ENCODE measurements at places on chromosomes 2 and 18. TPM values are rescaled to one million over a fixed set of nuclear protein-coding genes. Genes with fewer than 3 reads are reported as not detected.
A peak's percentile ranks its signal among the peaks of the same experiment; 100 is the strongest.

GRCh38 chr2:168814939-168815907 is 12.8 kb downstream of the NOSTRIN start:
- H3K4me1 ChIP-seq = peaks cover 71% of the 10 kb centered on the region
- H3K4me3 ChIP-seq = no peak overlapping the region
- no peak overlapping the region for H3K27ac ChIP-seq
- peaks cover 4% of the 10 kb centered on the region for H3K36me3 ChIP-seq

The CYP1B1 gene
- polyA plus RNA-seq = 7.2 TPM

DNA sequence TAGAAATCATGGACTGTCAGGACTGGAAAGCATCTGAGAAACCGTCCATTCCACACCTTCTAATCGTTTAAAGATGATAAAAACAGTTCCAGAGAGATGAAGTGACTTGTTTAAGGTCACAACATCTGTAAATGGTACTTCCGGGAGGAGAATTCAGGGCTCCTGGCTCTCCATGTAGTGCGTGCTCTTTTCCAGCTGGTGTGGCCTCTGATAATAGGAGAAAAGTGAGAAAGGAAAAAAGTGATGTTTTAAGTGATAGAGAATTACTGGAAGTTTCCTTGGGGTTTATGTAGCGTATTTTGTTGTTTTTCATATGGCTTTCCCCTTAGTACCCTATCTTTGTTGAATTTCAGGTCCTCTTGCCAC is 663 bp downstream of the C2orf49 start:
- no peaks in the 10 kb centered on the region for H3K27me3 ChIP-seq
- H3K4me1 ChIP-seq = peaks cover 28% of the 10 kb centered on the region
- H3K4me3 ChIP-seq = peak overlapping the region; percentile 93
- no peaks in the 10 kb centered on the region for H3K36me3 ChIP-seq
- H3K27ac ChIP-seq = peak overlapping the region; percentile 91

DNA sequence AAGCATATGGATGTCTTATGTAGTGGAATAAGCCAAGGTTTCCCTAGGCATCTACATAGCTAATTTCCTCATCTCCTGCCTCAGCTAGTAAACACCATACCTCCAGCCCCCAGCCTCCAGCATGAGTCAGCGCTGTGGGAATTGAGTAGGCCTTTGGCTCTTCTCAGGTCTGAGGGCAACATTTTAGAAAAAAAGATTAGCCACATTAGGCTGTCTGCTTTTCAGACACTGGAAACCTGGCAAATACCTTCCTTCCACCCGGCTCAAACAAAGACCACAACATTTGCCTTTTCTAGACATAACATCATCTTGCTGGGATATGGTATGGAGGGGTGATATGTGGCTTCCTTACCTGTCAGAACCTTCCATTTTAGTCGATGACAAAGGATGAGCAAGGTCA is 6.1 kb upstream of the CCDC195 start:
- no peak for DNase-seq
- H3K27ac ChIP-seq = no peak overlapping the region
- H3K36me3 ChIP-seq = no peaks in the 10 kb centered on the region
- H3K27me3 ChIP-seq = no peaks in the 10 kb centered on the region
- no peaks in the 10 kb centered on the region for H3K4me1 ChIP-seq
- H3K4me3 ChIP-seq = no peak overlapping the region

Measured in heart right ventricle (tissue), 16 donors.